Activated CD4-positive, CD25-positive, alpha-beta regulatory T cell treated with anti-CD3 and anti-CD28 coated beads, Interleukin-2, amount 50 U/mL, for 16 hours (primary cell): ENCODE measurements at places on chromosomes 6 and 20.

DNA sequence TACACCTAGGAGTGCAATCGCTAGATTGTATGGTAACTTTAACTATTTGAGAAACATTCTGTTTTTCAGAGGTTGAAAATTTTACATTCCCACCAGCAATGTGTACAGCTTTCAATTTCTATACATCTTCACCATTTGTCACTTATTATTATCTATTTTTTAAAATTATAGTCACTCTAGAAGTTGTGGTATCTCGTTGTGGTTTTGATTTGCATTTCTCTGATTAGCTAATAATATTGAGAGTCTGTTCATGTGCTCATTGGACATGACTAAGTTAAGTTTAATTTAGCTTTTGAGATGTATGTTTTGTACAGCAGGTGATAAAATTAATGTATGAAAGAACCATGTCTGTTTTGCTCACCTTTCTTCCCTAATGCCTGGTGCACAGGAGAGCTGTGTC is 34.8 kb upstream of the PLCB1 start:
- no peak for DNase-seq

- no peak for DNase-seq
Observed at GRCh38 chr6:99016355-99016754, 68.6 kb upstream of the FBXL4 start.

DNA sequence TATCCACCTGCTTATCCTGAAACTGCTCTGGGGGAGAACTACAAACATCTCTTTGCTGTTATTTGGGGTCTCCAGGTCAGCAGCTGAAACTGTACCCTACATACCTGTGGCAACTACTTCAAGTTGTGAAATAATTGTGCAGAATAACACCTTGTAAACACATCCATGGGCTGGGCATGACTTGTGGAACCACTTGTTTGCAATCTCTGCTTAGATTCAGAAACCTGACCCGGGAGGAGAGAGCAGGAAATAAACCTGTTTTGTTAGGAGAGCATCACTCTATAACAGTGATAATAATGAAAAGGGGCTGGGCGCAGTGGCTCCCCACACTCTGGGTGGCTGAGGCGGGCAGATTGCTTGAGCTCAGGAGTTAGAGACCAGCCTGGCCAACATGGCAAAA is 183.1 kb downstream of the NFATC2 start:
- no peak for DNase-seq

GRCh38 chr6:98574984-98575383 is 259.4 kb upstream of the POU3F2 start:
- DNase-seq = no peak

GRCh38 chr6:85824329-85824728 is 181.6 kb upstream of the SYNCRIP start:
- no peak for DNase-seq
